ENCODE measurements at places on chromosomes 6 and 20.
A peak's percentile ranks its signal among the peaks of the same experiment; 100 is the strongest.

DNA sequence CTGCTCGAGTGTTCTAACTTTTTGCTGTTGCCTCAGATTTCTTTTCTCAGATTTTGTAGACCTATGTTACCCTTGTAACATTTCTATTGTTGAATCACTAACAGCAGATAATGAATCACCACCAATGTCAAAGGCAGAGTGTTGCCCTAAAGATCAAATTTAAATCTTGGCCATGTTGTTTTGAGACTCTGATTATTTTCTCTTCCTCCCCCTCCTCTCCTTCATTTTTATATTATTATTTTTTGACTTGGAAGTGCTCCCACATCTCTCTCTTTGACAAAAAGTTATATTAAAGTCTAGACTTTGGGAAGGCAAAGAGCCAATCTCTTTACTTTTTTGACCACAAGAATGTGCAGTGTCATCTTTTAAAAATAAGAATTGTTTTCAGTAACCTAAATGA, 422.7 kb downstream of the NKAIN2 start:
- no peak for DNase-seq

GRCh38 chr6:28312939-28313338, 23.0 kb downstream of the ZSCAN31 start:
- DNase-seq, result no peak

DNA sequence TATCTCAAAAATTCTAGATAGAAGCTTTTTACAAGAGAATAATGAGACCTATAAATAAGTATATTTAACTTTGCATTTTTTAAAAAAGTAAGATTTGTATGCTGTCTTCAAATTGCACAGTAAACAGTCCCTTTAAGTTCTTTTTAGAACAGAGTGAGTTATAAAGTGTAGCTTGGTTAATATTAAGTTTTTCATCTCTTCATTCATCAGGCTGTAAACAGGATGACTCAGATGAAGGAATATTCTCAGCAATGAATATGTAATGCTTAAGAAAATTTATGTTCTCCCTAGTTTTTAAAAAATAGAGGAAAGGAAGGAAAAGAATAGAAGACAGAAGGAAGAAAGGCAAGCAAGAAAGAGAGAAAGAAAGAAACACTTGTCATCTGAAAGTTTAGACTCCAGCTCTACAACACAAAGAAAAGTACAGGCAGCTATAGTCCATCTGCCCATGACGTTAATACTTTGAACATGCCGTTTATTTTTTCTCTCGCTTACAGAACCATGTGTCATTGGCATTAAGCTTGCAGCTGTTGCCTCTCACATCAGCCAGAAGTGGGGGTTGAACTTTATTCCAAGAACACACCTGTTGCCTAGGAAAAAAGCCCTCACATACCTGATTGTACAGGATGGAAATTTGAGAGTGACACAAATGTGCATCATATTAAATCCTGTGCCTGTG, 36.1 kb downstream of the CAP2 start:
- DNase-seq, result peak; percentile 64

- DNase-seq, result no peak
These were observed 69.7 kb upstream of the FAM83B start for GRCh38 chr6:54776891-54777290.

DNA sequence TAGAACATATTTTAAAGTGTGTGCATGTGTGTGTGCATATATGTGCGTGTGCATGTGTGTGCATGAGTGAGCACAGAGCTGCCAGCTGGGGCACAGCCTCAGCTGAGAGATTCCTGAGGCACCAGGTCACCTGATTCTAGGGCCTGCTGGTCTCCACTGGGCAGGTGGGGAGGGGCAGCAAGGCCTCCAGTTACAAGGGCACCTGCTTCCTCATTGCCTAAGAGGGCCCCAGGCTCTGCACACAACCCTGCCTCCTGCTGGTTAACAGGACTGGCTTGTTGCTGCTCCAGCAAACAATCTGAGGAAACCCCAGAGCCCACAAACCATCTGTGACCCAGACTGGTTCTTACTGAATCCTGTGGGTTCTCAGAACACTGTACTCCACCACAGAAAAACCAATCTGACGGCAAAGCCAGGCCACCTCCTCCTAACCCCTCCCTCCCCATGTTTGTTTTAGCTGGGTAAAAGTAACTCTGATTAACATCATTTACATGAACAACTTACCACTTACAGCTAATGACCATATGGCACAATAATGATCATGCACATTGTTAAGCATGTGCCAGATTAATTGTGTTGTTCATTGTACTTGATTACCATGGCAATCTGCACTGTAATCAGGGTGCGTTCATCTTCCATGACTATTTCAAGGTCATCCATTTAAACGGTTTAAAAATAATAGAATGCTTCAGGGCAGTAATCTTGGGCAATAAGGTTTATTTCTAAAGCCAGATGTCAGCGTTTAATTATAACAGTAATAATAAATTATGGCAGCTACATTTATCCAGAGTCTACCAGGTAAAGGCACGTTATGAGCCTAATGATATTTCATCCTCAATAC, 23.1 kb upstream of the UBE2J1 start:
- no peak for DNase-seq

GRCh38 chr6:7721649-7722048, 4.2 kb upstream of the BMP6 start:
- peak; percentile 38 for DNase-seq

- peak; percentile 98 for DNase-seq
These were observed 23.6 kb downstream of the BCL2L1 start for GRCh38 chr20:31698803-31699718.

DNA sequence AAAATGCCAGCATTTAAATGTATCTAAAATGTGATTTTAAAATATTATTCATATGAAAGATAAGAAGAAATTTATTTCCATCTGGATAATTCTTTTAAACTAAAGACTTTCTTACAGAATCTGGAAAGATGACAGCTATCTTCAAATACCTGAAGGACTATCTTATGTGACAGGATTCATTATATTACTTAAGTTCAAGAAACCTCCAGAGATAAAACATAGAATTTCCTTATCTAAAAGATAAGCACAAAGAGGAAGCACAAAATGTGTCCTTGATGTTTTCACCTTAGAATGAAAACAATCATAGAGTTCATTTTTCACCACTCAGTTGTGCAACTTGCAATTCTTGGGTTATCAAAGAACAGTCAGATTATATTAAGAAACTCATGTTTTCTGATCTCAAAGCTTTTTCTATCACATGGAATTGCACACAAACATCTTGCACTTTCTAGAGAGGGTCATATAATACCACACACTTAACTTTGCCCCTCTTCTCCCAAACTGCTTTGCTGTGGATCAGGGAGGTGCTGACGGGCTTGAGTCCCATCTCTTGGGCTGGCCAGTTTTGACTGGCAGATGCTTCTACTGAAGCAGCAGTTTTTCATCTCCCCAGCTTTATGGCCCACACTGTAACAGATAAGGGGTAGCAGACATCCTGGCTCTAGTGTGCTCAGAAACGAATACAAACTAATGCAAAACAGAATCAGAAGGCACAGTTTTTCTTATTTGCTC, 467.4 kb downstream of the CDC5L start:
- no peak for DNase-seq

DNA sequence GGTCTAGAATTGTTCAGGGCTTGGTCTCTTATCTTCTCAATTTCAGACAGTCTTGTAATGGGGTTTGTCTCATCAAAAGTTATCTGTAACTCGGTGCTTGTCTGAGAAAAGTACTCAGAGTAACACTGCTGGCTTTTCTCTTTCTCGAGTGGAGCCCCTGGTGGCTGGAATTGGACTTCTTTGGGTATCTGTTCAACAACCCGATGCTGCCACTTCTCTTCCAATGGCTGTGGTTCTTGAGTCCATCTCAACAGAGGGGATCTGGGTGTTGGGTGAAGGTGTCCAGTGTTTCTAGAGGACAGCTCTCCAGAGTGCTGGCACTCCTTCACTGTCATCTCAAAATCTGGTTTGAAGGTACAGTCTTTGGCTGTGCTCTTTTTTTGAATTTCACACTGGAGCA, 24.6 kb downstream of the DST start:
- no peak for DNase-seq

DNA sequence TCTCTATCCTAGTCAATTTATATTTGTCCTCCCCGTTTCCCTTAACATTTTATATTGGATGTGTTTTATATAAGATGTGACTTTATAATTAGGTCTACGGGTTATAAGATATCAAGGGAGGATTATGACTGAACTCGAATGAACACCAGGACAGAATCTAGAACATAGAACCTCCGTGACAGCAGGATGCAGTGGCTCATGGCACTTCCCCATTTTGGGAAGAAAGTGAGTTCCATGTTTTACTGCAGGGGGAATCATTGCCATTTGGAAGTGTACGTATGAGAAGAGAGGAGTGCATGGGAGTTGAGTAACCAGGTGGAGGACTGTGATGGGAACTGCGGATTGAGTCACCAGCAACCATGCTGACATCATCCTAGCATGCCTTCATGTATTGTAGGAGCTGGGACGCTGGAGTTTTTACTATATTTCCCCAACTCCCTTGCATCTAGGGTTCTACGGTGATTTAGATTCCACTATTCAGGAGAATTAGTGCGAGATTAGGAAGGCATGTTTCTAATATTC, 56.1 kb upstream of the FOXC1 start:
- DNase-seq, result no peak

DNA sequence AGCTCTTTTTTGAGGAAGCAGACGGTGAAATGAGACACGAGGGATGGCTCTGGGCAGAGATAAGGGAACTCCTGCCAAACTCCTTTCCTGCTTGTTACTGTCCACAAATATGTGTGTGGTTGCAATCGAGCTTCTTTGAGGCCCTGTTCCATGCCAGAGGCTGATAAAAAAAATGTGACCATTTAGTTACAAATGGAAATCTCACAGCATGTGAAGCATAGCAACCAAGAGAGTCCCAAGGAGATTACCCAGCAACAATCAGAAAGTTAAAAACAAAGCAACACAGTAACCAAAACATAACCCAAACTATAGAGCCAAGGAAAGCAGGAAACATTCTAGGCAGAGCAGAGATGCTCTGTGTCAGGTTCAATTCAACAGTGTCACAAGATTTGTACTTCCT, 35.4 kb upstream of the HMGN3 start:
- DNase-seq, result peak; percentile 30

DNA sequence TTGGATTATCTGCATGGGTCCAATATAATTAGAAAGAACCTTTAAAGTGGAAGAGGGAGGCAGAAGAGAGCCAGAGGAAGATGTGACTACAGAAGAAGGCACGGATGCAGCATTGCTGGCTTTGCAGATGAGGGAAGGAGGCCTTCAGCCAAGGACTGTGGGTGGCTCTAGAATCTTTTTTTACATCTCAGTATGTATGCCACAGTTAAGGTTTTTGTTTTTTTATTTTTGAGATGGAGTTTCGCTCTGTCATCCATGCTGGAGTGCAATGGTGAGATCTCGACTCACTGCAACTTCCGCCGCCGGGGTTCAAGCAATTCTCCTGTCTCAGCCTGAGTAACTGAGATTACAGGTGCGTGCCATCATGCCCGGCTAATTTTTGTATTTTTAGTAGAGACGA, 49.3 kb downstream of the MCM8 start:
- no peak for DNase-seq

DNA sequence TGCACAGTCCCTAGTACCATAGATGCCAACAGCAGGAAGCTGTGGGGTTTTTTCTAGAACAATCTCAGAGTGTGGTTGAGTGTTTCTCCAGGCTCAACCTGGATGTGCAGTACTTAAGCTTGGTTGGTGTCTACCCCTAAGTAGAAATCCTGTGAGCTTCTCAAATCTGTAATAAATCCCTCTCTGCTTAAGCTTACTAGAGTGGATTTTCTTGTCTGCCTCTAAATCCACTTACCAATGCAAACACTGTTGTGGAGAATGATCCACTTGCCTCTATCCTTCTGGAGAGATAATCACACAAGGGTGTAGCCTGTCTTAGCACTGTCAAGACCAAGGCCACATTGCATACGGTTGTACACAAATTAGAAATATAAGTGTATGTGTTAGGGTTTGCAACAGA, 43.3 kb upstream of the CLIC5 start:
- no peak for DNase-seq

DNA sequence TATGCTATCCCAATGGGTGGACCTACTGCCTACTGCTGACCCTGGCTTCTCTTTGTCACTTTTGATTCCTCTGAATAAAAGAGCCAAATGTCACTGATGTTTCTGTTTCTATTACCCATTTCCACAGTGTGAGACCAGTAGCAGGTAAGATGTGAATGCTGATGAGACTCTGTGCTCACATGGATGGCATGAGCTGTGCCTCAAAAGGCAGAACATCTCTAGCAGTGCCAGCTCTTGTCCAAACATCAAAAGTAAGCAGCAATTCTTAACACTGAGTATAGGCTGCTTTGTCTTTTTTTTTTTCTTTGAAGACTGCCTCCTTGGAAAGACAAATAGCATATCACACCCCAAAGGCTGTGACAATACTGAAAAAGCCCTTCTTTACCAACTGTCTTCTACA, 459.2 kb upstream of the RUNX2 start:
- DNase-seq, result no peak

- DNase-seq, result peak; percentile 100
These were observed 210.4 kb upstream of the RNF24 start for GRCh38 chr20:4225745-4226144.

DNA sequence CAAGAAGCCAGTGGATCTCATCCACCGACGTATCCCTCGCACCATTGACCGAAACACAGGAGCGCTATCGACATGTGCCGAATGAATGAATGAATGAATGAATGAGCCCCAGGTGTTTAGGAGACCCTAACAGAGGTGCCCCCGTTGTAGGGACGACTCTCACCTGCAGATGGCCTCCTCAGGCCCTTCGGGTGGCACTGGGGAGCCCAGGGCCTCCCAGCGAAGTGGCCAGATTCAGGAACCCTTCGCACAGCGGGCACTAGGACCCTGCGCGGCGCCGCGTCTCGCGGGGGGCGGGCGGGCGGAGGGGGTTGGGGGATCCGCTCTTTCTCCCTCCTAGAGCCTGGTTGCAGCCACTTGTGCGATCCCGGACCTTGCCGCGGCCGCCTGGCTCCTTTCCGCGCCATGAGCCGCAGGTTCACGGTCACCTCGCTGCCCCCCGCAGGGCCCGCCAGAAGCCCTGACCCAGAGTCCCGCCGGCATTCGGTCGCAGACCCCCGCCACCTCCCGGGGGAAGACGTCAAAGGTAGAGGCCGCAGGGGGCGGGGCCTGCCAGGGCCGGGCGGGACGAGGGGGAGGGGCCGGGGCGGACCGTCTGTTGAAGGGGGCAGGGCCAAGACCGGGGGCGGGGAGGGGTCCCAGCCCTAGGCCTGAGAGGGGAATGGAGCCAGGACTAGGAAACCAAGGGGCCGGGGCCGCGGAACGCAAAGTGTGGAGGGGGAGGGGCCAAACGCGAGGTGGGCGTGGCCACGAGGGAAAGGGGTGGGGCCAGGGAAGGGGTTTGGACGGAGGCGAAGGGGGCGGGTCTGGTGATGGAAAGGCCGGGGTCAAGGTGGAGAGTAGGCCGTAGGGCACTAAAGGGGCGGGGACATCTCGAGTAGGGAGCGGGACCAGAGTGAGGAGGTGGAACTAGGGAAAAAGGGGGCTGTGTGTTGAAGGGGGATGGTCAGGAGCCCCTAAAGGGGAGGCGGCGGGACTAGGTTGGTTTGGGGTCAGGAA, 7.4 kb upstream of the SLC12A5 start:
- DNase-seq, result no peak

GRCh38 chr20:62020935-62021701, 44.6 kb downstream of the TAF4 start:
- no peak for DNase-seq

DNA sequence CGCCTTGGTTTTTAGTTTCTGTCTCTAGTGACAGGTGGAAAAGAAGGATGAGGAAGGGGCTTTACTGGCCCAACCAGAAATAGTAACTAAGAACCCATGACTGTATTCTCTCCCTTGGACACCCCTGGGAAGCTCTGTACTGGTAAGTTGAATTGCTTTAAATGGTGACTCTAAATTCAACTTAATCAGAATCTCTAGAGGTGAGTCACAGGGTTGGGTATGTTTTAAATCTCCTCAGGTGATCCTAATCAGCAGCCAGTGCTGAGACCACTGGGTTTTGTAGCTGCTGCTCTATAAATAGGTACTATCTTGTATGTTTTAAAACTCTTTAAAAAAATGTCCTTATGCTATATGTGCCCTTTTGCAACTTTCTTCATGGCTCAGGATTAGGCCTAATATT, 314.0 kb upstream of the ECI2 start:
- no peak for DNase-seq
